ENCODE measurements at places on chromosomes 4 and X.

DNA sequence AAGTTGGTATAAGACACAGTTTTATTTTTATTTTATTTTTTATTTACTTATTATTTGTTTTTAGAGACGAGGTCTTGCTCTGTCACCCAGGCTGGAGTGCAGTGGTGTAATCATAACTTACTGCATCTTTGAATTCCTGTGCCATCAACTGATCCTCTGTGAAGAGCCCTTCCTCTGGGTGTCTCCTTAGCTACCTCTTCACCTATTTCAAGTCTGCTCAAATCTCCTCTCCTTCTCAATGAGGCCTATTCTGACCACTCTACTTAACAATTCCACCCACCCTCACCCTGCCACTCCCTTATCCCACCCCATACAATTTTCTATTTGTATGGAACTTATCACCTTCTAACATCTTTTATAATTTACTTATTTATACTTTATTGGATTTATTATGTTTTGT lies 183.4 kb downstream of the PPP3CA start:
- no peak overlapping the region for H3K4me3 ChIP-seq
- peaks cover 5% of the 10 kb centered on the region for H3K36me3 ChIP-seq
- H3K27ac ChIP-seq = no peak overlapping the region
- H3K4me1 ChIP-seq = peaks cover 10% of the 10 kb centered on the region
- DNase-seq = no peak
- no peaks in the 10 kb centered on the region for H3K27me3 ChIP-seq

- peaks cover 30% of the 10 kb centered on the region for H3K4me1 ChIP-seq
- DNase-seq = no peak
- H3K4me3 ChIP-seq = no peak overlapping the region
Observed at GRCh38 chrX:150476164-150476699, 92.2 kb upstream of the MTM1 start.

- H3K4me1 ChIP-seq = no peaks in the 10 kb centered on the region
- no peaks in the 10 kb centered on the region for H3K36me3 ChIP-seq
- DNase-seq = peak; percentile 3
- H3K27me3 ChIP-seq = no peaks in the 10 kb centered on the region
- H3K4me3 ChIP-seq = no peak overlapping the region
- H3K27ac ChIP-seq = no peak overlapping the region
Observed at GRCh38 chr4:170978990-170979389, 834.2 kb upstream of the GALNTL6 start.

DNA sequence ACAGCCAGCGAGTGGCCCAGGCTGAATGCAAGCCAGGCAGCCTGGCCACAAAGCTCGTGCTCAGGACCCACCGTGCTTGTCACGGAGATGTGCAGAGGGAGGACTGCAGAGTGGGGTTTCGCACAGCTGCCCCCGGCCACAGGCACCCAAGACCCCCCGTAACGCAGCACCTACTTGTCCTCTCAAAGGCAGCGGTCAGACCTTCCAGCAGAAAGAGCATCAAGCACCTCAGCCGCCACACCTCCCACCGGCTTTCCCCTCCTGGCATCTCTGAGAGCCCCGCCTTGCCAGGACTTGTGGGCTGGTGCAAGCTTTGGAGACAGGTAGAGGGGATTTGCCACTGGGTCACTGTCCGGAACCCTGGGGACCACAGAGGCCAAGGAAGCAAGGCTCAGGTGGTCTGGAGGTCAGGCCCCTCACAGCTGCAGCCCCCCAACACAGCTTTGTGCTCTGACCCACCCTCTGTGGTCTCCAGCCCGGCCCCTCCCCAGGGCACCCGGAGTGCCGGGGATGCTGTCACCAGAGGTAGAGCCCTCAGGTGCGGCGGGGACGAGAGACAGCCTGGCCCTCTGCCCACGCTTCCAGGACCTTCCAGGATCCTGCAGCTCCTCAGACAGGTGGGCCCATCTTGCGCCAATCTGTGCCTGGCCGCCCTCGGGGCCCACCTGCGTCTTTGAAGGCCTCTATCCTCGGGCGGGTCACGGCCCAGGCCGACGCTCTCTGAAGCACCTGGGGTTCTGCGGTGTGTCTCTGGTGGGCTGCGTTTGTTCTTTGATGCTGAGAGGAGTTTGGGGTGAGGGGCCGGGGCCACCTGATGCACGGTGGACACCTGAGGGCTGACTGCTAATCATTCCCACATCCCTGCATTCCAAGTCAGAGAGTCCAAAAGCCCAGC lies 34.4 kb upstream of the HMX1 start:
- DNase-seq = no peak
- no peak overlapping the region for H3K27ac ChIP-seq
- no peaks in the 10 kb centered on the region for H3K4me1 ChIP-seq
- H3K4me3 ChIP-seq = no peak overlapping the region
- H3K36me3 ChIP-seq = peaks cover 2% of the 10 kb centered on the region

- no peak overlapping the region for H3K4me3 ChIP-seq
- H3K36me3 ChIP-seq = no peaks in the 10 kb centered on the region
- H3K4me1 ChIP-seq = no peaks in the 10 kb centered on the region
- no peak overlapping the region for H3K27ac ChIP-seq
- no peak for DNase-seq
- peaks cover 2% of the 10 kb centered on the region for H3K27me3 ChIP-seq
Observed at GRCh38 chr4:141913928-141914327, 277.5 kb downstream of the IL15 start.

DNA sequence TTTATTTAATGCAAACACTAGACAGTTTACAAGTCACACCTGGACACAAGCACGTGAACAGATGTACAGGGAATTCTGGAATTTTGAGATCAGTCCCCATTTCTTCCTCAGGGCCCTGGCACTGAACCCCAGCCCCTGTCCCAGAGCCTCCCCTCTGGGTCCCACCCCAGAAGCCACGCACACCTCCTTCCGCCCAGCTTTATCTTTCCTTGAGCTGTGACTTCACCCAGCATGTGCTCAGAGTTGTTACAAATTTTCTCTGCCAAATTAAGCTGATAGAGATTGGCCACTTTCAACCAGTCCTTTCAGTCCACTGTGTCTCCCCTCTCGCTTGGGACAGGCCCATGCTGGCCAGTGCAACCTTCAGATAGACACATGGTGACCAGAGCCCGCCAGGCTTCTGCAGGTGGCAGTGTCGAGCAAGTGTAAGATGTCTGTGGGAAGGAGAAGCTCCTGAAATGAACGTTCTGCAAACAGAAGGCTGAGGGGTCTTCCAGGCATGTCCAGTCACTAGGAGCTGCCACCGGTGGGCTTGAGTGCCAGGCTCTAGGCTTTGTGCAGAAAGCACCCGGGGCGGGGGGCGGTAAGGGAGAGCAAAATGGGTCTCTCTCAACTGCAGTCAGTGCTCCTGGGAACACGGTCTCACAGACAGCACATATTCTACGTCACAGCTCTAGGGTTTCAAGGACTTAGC lies 73.3 kb downstream of the MTMR1 start:
- no peak for DNase-seq
- H3K4me1 ChIP-seq = no peaks in the 10 kb centered on the region
- H3K27ac ChIP-seq = no peak overlapping the region
- H3K27me3 ChIP-seq = no peaks in the 10 kb centered on the region

DNA sequence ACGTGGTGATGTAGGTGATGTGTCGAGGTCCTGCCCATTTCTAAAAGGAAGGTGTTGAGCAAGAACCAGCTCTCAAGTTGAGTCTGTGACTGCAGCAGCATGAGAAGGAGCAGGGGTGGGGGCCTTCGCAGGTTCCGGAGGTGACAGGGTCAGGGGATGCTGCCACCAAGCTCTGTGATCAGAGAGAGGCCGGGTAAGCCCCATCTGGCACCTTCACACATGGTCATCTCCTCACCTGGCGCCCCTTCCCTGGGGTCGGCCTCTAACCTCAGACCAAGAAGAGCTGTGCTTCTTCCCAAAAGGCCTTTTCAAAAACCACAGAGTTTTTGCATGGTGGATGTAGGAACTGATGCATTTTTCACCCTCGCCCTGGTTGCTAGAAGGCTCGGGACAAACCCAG lies 137.6 kb downstream of the CPZ start:
- no peaks in the 10 kb centered on the region for H3K27me3 ChIP-seq
- H3K36me3 ChIP-seq = no peaks in the 10 kb centered on the region
- H3K4me3 ChIP-seq = no peak overlapping the region
- H3K27ac ChIP-seq = no peak overlapping the region
- DNase-seq = no peak
- peaks cover 2% of the 10 kb centered on the region for H3K4me1 ChIP-seq

DNA sequence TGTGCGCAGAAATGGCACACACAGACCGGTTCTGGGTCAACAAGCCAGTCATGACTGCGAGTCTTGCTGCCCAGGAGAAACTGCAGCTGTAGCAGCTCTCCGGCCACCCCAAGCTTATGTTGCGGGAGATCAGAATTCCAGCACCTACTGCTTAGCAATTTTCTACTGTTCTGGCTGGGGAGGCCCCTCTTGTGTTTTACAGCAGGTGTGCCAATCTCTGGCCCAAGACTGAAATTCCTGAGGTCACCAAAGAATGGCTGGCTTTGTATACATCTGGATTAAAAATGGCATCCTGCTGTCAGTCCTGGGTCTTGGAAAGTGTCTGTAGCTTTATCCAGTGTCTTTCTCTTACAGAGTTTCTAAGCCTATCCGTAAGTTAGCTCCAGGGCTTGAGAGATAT lies 68.9 kb upstream of the TRAM1L1 start:
- no peaks in the 10 kb centered on the region for H3K4me1 ChIP-seq
- no peak for DNase-seq
- no peaks in the 10 kb centered on the region for H3K27me3 ChIP-seq
- no peak overlapping the region for H3K27ac ChIP-seq
- no peak overlapping the region for H3K4me3 ChIP-seq
- H3K36me3 ChIP-seq = no peaks in the 10 kb centered on the region

All from activated CD8-positive, alpha-beta T cell treated with anti-CD3 and anti-CD28 coated beads for 36 hours (primary cell).